ENCODE measurements at places on chromosomes 6 and 20.

- no peak for DNase-seq
Observed at GRCh38 chr6:149112976-149113375, 204.5 kb upstream of the TAB2 start.

DNA sequence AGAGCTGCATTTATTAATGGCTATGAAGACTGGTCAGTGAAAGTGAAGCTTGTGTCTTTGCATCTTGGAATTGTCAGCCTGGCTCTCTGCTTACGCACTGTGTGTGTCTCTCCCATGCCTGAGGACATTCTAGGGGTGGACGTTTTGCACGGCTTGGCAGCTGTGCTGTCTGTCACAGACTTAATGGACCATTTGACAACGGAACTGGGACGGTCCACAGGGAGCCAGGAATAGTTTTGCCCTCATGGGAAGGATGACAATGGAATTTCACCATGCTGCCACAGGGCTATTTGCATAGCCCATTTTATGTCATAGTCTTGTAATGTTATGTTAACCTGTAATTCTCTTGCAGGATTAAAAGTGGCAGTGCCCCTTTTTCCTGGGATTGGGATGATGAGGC is 44.7 kb downstream of the OR2B6 start:
- no peak for DNase-seq

DNA sequence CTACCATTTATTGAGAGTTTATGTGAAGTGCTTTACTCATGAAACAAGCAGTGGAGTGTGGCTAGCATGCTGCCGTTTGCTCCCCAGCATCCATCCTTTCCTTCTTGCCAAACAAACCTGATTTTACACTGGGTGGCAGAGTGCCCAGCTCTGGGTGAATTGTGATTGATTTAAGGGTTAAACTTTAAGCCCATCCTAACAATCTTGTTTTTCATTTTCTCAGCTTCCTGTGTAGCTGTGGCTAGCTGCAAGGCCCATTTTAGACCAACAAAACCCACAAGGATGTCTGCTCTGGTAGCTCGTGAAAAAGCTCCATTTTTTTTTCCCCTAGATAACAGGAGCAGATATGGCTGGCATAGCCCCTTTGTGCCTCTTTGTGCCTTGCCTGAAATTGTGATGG is 77.7 kb upstream of the KCNG1 start:
- no peak for DNase-seq

DNA sequence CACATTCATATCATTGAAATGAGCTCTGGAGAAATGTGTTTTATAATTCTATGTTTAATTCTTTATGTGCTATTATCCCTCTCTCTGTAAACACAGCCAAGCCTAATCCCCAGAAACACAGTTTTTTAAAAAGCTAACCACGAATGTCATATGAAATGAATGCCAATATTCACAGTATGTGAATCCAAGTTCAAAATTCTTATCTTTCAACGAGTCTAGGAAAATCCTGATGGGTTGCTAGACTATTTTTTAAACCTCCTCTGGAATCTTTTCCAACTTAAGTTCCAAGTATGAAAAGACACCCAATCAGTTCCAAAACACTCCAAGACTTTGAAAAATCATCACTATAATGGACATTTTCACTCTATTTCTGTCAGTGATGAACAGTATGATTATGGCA is 689.3 kb downstream of the HACE1 start:
- no peak for DNase-seq
